ENCODE measurements at places on chromosomes 2 and 18.

GRCh38 chr18:13473751-13474150, 252.6 kb downstream of the FAM210A start:
- no peak for DNase-seq

GRCh38 chr2:222442665-222443064, 18.3 kb downstream of the SGPP2 start:
- no peak for DNase-seq

DNA sequence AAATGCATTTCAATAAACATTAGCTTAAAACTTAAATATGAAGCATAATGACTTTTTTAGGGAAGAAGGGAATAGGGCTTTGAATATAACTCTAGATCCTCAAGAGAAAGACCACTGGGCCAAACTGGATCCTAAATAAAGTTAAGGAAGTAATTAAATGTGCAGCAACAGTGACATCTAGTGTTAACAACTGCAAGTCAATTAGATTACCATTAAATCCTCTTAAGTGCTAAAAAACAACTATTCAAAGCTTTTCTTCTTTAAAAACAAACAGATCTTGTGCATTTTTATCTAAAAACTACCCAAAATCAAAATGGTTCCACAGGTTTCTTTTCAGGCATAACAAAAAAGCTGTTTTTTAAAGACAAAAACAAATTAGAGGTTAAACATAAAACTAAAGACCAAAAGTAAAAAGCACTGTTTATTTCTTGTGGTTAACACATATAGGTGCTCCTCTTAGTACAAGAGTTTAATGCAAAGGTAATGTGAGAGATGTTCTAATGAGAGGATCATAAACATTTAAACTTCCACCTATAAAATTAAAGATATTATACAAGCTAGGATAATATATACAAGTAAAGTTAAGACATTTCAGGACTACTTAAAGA, 111.4 kb downstream of the THADA start:
- DNase-seq = no peak

DNA sequence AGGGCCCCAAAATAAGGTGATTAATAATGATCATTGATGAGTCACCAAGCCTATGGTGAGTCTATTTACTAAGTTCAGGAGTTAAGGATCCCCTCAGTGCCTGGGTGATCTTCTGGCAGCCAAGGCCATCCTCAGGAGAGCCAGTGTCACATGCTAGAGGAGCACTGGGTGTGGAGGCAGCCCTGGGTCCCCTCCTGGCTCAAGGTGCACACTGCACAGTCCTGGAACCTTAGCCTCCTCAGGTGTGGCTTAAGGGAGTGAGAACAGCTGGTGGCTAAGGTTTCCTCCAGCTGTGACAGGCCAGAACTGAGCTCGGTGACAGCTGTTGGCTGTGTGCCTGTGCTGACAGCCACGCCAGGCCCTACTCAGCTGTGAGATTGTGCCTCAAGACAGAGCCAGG, 52.1 kb upstream of the ACAA2 start:
- no peak for DNase-seq

GRCh38 chr18:45291621-45292615, 323.4 kb upstream of the SLC14A2 start:
- DNase-seq = no peak

GRCh38 chr2:238996331-238997136, 148.6 kb downstream of the TWIST2 start:
- no peak for DNase-seq

- DNase-seq = no peak
These were observed 25.1 kb upstream of the GPR17 start for GRCh38 chr2:127620866-127621265.

- no peak for DNase-seq
These were observed 191.9 kb upstream of the CTAGE1 start for GRCh38 chr18:22609642-22610041.

- DNase-seq = no peak
These were observed 168.8 kb downstream of the RTP5 start for GRCh38 chr2:242038166-242038927.

DNA sequence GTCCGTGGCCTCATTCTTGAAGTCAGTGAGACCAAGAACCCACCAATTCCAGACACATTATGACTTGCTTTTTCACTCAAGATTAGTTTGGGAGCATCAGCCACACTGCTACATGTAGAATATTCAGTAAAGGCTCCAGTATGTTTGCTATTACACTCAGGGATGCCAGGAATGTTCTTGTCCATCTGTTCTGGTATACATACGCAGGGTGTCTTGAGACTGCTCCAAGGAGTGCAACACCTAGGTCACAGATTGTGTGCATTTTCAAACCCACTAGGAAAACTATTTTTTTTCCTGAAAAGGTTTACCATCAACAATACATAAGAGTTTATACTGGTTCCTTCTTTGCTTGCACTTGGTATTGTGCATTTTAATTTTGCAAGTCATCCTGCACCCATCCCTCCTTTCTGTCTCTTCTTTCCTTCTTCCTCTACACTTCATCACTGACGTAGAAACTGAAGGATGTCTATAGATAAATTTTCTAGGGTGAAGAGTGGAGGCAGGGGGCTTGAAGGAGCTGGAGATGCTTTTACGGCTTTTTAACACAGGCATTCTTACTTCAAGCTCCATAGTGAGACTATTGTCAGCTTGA, 35.3 kb upstream of the MAP2 start:
- DNase-seq = no peak

- no peak for DNase-seq
These were observed 117.6 kb downstream of the SMAD7 start for GRCh38 chr18:48832938-48833700.

- DNase-seq = no peak
These were observed 86.5 kb downstream of the MEIS1 start for GRCh38 chr2:66521291-66521922.

GRCh38 chr2:189178726-189179569, 613 bp downstream of the COL5A2 start:
- no peak for DNase-seq

DNA sequence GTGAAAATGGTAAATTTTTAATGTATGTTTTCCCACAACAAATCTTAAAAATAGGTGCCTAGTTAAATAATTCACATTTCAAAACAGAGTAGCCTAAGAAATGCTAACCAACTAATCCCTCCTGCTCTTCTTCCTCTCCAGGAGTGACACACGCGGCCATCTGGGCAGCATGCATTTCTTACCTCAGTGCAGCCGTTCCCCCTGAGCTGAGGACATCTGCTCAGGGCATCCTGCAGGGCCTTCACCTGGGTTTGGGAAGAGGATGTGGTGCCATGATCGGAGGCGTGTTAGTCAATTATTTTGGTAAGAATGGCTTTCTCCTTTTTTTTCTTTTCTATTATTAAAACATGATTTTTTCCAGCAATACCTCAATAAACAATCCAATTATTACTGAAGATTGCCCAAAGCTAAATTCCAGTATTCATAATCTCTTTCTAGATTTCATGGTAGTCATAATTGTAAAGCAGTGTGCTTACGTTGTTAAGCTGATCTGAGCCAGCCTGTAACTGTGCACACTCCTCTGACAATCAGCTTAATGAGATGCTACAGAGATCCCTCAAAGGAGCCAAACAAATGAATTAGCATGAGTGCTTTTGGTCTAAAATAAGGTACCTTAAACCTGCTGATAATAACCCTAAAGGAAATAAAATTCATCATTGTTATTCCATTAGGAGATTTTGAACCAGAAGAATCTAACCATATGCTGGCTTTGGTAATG, 45.8 kb downstream of the NEMP2 start:
- DNase-seq = no peak

DNA sequence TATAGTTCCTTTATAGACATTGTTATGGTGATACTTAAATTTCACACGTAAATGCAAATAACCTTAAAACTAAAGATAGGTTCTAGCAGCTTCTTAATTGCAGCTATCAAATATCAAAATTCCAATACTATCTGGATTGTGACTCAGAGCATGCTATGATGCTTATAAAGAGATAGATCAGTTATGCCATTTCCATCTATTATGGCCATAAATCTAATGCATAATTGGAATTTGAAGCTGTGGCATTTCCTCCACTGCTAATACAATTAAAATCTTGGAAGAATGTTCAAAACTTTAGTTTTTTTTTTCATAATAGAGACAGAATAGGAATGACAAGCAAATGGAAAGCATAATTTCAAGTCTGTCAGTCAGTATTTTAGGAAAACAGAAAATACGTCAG, 220.8 kb upstream of the GALNT5 start:
- no peak for DNase-seq

DNA sequence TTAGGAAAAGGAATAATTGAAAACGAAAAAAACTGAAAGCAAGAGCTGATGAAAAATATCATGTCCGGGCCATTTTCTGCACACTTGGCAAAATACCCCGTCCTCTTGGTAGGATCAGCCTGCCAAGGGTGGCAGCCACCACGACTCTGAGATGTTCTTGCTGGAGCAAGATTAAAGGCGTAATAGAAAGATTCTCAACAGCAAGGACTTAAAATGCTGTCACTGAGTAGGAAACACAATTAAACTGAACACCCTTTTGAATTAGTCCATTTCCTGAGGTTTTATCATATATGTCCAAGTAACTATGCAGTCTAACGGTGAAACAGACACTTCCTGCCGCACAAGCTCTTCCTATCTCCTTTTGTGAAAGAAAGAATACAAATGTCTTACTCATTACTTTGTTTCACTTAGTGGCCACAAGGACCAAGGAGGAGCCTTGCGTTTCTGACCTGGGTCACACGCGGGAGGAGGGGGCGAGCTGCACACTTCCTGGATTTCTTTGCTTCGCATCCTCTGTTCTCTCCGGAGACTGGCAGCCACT, 222.7 kb downstream of the PIEZO2 start:
- DNase-seq = no peak

GRCh38 chr2:75605770-75606529, 40.6 kb upstream of the MRPL19 start:
- DNase-seq = no peak

- no peak for DNase-seq
These were observed 90.3 kb upstream of the SNTG2 start for GRCh38 chr2:860259-860855.

- no peak for DNase-seq
These were observed 14.6 kb downstream of the POU3F3 start for GRCh38 chr2:104868505-104868866.

GRCh38 chr2:202721621-202722020, 86.9 kb downstream of the FAM117B start:
- DNase-seq = no peak

DNA sequence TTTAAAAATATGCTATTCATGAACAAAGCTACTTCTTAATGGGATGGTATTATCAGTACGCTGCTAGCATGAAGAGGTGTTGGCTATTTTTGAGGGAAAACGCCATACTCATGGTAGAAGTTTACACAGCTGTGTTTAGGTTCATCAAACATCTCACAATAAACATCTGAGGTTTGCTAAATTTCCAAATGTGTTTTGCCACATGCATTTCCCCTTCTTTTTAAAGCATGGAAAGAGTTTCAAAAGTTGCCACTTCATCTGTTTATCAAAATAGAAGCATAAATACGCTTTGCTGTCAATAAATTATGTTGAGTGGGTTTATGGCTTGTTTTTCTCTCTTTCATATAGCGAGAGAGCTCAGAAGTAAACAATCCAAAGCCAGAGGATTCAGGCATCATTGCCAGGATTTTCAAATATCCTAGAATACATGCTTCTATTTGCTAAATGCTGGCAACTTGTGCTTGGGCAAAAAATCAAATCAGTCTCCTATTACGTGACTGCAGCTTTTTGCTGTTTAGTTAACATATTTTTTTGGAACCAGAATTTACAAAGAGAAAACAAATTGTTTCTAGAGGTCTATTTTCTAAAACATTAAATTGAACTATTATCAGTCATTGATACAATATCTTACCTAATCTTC, 1919.9 kb upstream of the LRRTM1 start:
- DNase-seq = no peak

- DNase-seq = peak; percentile 23
These were observed 52.2 kb downstream of the CDK15 start for GRCh38 chr2:201858281-201859184.

DNA sequence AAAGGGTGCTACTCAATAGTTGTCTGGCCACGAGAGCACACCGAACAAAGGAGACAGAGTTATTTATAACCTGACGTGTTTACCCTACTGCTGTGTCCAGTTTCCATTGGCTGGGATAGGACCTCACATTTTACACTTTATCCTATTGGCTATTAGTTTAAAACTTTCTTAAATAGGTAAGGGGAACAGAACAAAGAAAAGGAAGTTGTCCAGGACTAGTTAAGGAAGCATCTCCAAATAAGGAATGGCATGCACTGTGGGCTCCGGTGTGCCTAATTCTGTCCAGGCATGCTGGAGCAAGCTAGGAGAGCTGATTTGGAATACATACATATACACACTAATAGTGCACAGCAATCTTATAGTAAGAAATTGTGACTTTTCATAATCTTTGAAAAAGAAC, 72.2 kb downstream of the CAB39 start:
- no peak for DNase-seq

GRCh38 chr18:28650860-28651259, 473.9 kb upstream of the CDH2 start:
- DNase-seq = no peak

GRCh38 chr2:70790136-70790828, at the start of gene FIGLA:
Gene FIGLA (minus strand): TSS chr2:70790643. CDS start chr2:70790638, 5 bp downstream.
- no peak for DNase-seq

- DNase-seq = peak; percentile 52
These were observed 2.2 kb downstream of the ITM2C start for GRCh38 chr2:230866756-230867523.

DNA sequence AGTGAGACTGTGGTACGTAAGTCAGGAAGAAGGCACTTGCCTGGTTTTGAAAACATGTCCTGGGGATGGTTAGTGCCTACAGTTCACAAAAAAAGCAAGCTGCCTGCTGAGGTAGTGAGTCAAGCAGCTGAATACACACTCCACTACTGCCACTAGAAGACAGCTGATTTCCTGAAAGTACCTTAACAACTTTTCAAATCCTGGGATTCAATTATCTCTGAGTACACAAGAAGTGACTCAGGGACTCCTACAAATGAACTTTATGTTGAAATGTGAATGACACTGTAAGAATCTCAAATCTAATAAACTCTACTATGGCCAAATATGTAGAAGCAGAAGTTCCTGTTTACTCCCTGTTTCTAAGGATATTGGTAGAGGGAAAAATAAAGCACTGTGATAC, 58.0 kb upstream of the ARL5A start:
- no peak for DNase-seq

DNA sequence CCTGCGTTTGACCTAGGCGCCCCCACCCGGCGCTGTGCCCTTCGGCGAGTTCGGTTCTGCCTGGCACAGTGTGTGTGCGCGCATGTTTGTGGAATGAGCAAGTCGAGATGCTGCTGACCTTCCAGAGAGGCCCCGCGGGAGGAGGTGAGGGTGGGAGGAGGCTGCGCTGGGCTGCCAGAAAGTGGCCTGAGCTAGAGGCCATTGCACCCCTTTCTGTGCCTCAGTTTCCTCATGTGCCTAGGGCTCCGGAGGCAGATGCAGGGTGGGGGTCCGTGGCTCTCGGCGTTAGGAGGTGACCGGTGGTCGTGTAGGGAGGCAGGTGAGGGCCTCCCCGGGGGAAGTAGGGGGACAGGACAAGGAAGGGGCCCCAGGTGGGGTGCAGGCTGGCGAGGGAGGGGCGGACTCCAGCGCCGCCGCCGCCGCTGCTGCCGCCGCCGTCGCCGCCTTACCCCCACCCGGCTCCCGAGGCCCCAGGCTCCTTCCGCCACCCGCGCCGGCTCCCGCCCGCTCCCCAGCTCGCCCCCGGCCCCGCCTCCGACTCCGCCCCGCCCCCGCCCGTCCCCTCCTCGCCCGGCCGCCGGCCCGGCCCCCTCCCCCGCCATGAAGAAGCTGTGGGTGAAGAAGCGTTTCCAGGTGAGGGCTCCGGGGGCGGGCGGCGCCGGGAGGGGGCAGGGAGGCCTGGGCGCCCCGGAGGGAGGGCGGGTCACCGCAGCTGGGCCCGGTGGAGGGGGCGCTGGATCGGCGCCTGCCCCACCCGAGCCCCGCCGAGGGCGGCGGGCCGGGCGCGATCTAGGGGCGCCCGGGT, 7.0 kb downstream of the SPEG start:
- DNase-seq = peak; percentile 65

Measured in stimulated activated CD4-positive, alpha-beta T cell treated with anti-CD3 and anti-CD28 coated beads, Interleukin-2, amount 100 ng/mL, for 24 hours (primary cell).